ENCODE measurements at places on chromosomes 6 and 20.
A peak's percentile ranks its signal among the peaks of the same experiment; 100 is the strongest.

- no peak for DNase-seq
Observed at GRCh38 chr6:80689716-80690395, 583.4 kb downstream of the BCKDHB start.

DNA sequence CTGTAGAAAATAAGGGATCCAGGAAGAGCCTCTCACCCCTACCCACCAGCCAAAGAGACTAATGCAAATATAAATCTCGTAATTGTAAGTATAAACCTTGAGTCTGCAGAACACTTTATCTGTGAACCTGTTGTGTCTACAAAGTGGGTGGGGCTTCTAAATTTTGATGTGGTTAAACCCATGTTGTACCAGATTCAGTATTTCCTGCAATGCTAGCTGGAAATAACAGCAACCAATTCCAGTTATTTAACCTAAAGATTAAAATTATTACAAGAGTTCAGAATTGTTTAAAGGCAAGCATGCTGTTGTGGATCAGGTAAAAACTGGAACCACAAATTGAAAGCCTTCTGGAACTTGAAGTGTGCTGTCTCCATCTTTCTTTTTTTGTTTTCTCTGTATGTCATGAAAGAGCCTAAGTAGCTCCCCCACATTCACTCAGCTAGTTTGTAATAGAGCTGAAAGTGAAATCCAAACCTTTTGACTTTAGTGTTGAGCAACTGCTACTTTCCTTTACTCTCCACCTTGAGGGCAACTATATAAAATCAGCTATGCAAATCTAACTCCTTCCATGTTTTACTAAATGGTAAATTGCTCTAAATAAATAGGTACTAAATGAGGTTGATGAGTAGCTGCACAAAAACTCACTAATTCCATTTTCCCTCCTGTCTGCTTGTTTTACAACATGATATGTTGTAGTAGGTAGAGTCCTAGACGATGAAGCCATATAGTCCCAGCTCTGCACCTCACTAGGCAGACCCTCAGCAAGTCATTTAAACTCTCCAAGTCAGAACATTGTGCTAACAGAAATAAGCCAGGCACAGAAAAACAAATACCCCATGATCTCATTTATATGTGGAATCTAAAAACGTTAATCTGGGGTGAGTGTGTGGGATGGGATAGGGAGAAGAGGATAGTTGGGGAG is 17.9 kb upstream of the THEMIS start:
- DNase-seq, result no peak

- no peak for DNase-seq
Observed at GRCh38 chr6:144285548-144285797, 338 bp downstream of the UTRN start.

DNA sequence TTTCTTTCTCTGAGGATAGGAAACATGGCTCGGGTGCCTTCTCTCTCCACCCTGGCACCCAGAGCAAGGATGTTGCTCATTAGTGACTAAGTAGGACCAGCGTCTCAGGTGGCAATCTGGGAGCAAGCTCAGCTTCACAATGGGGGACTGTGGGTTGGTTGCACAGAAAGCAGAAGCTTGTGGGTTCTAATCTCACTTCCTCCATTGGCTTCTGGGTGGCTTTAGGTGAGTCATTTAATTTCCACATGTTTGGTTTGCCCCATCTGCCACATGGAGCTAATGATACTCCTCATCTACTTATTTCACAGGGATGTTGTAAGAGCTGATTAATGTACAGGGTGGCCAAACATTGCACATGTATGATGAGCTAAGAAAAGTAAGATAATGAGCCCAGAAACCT is 54.8 kb upstream of the AKIRIN2 start:
- peak; percentile 51 for DNase-seq

- no peak for DNase-seq
Observed at GRCh38 chr6:79627422-79627821, 3.7 kb upstream of the SH3BGRL2 start.

Measured in foreskin keratinocyte (primary cell).